Stimulated activated CD4-positive, alpha-beta T cell treated with anti-CD3 and anti-CD28 coated beads, Interleukin-1b, Interleukin-23, amount 100 ng/mL, for 4 hours (primary cell): ENCODE measurements at places on chromosomes 3 and 15.

GRCh38 chr15:66654739-66655375, 47.2 kb upstream of the SMAD6 start:
- no peak for DNase-seq

DNA sequence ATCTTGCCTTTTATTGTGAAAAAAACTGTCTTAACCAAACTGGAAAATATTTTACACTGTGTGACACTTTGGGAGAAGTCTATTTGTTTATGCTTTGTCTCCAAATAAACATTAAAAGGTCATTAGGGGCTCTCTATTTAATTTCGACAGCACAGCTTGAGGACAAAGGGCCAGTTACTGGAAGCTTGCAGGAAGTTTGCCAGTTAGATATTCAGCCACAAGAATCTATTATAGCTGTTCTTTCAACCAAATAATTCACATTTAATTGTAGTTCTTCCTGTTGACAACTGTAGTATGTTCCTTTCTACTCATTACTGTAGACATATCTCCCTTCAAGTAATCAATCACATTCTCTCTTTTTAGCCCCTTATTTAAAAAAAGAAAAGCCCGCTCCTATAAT, 6.1 kb downstream of the CP start:
- DNase-seq: no peak

GRCh38 chr15:48565560-48566482, 79.7 kb downstream of the FBN1 start:
- no peak for DNase-seq

- DNase-seq: no peak
Observed at GRCh38 chr3:30354972-30355371, 251.4 kb upstream of the TGFBR2 start.

GRCh38 chr3:45906681-45907407, 20.5 kb downstream of the CCR9 start:
- DNase-seq: no peak

DNA sequence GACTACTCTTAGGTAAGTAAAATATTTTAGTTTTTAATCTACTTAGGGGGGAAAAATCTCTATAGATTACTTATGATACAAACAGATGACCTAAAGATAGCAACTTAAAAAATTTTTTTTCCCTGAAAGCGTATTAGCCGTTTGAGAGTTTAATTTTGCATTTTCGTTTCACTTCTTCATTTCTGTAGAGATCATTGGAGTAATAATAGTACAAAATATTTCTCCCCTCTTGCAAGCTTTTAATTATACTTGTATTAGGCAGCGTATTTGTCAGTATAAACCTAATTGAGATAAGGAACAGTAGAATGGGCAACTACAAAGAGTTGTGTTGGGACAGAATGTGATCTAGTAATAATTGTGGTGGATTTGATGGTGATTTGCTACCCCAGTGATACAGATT, 10.3 kb downstream of the SKIL start:
- no peak for DNase-seq

GRCh38 chr3:127196466-127197299, 3.8 kb downstream of the PRR23E start:
- DNase-seq: no peak

DNA sequence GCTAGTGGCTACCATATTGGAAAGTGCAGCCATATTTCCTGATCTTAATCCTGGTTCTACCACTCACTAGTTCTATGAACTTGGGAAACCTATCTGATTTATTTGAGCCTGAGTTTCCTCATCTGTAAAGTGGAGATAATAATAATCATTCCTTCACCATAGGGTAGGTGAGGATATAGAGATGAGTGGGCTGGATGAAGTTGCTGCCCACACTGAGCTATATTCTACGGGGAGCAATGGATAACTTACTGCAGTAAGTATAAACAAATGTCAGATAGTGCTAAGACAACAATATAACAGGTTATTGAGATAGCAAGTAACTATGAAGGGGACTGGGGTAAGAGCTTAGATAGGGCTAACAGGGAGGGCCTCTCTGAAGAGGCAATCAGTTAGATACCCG, 251.5 kb upstream of the ADAMTS9 start:
- no peak for DNase-seq

DNA sequence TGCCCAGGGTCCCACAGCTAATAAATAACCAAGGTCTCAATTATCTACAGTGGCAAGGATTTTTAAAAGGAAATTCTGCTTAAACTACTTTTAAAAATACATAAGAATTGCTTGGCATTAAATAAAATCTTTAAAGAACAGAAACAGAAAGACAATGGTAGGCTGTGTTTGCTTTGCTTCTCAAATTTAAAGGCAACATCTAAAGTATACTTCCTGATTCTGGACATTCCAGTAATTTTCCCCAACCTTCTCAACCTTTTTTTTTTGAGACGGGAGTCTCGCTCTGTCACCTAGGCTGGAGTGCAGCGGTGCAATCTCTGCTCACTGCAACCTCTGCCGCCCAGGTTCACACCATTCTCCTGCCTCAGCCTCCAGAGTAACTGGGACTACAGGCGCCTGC, 5.3 kb downstream of the VPS13C start:
- DNase-seq: no peak

DNA sequence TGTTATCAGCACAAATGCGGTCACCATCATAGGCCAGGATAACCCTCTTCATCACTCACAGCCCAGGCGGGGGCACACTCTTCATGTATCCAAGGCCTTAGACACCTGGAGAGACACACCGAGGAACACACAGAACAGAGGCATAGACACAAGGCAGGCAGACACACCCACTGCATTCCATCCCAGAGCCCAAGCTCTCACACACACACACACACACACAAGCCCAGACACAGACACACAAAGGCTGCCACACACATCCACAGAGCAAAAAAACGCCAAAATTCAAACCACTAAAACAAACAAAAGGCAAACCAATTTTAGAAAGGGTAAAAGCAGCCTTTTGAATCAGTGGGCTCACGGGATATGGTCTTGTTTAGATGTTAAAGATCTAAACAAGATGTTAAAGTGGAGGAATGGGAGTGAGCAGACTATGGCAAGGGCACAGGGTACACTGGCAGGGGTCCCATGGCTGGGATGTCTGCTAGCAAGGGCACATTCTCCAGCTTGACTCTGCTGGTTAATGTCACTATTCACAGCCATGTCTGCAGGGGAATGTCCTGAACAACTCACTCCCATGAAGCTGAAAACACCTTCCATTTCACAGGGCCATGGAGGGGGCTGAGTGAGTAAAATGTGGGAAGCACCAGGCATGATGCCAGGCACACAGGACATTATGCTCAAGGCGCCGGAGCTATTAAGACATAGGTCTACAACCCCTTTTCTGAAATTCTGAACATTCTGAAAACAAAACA, 14.9 kb upstream of the CRABP1 start:
- DNase-seq: no peak

GRCh38 chr3:42301446-42302175, 35.6 kb upstream of the CCK start:
- DNase-seq: no peak

GRCh38 chr15:31062310-31062847, 39.1 kb downstream of the TRPM1 start:
- DNase-seq: no peak

GRCh38 chr3:120892921-120893320, 15.1 kb upstream of the STXBP5L start:
- no peak for DNase-seq

- DNase-seq: no peak
Observed at GRCh38 chr3:141227216-141227615, 4.4 kb upstream of the PXYLP1 start.

GRCh38 chr3:100761951-100762350, 52.7 kb downstream of the TFG start:
- no peak for DNase-seq

DNA sequence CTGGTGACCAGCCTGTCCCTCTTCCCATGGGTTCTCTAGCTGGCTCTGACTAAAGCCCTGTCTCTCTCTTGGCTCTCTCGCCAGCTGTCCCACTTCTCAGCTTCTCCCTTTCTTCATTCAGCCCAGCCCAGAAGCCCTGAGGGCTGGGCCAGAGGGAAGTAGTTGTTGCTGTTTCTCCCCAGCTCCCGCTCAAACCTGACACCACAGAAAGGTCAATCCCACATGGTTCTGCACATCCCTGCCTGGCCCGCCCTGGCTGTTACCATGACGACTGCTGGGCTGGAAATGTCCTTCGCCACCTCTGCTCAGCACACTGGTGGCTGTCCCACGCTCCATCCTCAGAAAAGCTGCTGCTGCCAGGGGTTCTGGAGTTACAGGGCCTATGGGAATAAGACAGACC, 25.9 kb downstream of the CCDC32 start:
- DNase-seq: no peak

DNA sequence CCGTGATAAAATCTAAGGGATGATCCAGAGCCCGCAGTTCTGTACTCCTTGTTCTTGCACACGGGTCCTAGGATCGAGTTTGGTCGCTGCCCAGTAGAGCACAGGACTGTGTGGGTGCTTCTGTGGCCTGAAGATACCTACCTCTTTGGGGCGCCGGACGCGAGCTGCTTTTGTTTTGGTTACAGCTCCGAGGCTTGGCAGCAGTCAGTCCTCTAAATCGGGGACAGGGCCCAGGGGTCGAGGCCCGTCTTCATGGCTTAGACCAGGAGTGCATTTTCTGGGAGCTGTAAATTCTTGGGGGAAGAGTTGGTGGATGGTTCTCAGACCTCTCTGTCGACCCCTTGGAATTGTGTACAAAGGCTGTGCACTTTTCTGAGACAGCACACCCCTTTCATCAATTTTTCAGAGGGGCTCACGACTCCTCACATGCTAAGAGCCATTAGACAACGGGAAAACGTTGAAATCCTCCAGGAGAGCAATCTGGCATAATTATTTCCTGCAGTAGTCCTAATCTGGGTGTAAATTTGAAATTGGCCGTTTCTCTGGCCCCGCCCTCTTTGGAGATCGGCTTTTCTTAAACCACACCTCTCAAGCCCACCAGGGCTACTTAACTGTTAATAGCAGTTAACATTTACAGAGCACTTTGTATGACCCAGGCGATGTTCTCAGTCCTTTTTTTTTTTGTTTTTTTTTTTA, 928 bp downstream of the CEP97 start:
- peak; percentile 6 for DNase-seq

- DNase-seq: no peak
Observed at GRCh38 chr15:63948971-63949370, 97.3 kb downstream of the DAPK2 start.

DNA sequence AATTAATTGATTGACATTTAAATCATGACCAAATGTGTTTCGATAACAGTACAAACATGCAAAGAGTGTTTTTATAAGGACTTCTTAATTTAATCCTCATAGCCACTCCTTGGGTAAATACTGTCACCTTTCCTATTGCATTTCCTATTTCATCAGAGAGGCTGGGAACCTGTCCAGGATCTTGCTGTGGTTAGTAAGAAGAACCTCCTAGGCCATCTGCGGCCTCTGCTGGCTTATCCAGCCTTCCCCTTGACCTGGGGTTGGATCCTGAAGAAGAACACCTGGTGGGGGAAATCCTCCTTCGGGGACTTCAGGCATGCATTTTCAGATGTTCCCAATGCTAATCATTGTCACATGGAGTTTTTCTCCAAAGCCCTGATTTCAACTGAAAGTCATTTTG, 25.5 kb downstream of the GLDN start:
- no peak for DNase-seq

GRCh38 chr3:64456674-64457073, 231.1 kb downstream of the ADAMTS9 start:
- no peak for DNase-seq

- DNase-seq: no peak
Observed at GRCh38 chr3:30305021-30305420, 301.4 kb upstream of the TGFBR2 start.

DNA sequence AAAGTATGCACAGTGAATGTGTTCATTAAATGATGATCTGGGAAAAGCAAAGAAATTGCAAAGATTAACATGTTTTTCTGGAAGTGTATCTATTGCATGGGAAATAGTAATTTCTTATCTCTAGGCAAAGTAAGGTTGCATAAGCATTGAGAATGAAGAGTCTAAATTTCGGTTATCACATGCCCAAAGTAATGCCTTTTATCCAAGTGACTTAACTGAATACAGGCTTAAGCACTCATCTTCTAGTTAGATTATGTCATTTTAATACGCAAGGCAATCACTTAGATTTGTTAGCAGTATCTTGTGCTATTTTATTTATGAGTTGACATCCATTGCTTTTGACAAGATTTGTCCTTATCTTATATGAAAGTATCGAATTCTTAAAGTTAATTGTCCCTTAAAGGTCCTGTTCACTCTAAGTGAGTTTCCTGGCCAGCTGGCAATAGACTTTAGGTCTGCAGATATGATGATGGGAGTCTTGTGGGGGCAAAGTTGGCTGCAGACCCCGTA, 100.5 kb downstream of the NAALADL2 start:
- no peak for DNase-seq

DNA sequence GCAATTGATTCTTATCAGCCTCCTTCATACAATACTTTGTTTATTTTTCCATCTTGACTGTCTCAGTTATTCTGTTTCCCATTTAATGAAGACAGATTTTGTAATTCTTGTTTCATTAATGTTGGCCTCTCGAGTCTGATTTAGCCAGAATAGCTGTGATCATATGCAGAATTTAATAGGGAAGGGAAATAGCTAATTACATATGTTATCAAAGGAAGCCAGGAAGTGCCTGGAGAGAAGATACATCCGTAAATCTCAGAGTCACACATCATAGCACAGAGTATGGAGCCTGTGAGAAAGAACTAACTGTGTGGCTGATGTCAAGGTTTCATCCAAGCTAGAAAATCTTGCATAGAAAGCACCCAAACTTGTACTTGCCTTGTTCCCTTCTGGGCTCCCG, 288.9 kb upstream of the SLCO3A1 start:
- DNase-seq: no peak

GRCh38 chr3:127455541-127456450, 134.7 kb downstream of the TPRA1 start:
- DNase-seq: peak; percentile 46

DNA sequence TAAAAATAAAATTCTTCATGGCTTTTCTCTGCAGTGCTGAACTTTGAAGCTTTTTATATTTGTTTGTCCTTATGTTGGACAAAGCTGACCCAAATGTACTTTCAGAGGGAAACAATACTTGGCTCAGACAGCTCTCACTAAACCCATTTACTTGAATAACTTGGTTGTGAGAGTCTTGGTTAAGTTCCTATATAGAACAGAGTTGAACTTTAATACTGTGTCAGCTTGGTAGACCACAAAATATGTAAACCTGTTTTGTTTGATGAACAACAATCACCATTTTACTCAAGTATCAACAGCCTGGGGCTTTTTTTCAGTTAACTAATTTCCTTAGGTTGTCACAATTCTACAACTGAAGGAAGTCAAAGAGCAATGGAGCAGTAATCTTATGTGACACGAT, 211.9 kb downstream of the CADM2 start:
- DNase-seq: no peak
